CD4-positive, alpha-beta T cell treated with Interleukin-2 at 100 ng/mL for 4 hours (primary cell): ENCODE measurements at places on chromosomes 7 and 10.
A peak's percentile ranks its signal among the peaks of the same experiment; 100 is the strongest.

- DNase-seq: no peak
Measured at GRCh38 chr10:687583-688311, 1.7 kb downstream of the DIP2C start.

DNA sequence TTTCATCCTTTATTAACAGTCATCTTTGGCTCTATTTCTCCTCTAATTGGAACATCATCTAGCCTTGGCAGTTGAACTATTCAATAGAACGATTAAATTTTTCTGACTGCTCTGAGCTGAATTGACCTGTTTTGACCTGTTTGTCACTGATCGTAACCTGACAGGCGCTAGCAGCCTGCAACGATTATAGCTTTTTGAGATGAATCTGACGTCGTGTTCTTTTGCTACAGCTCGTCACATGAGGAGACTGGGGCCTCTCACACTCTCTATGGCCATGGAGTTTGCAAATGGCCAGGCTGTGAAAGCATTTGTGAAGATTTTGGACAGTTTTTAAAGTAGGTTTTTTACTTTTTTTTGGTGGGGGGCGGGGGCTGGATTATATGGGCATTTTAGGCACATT, 229.8 kb downstream of the FOXP2 start:
- no peak for DNase-seq

DNA sequence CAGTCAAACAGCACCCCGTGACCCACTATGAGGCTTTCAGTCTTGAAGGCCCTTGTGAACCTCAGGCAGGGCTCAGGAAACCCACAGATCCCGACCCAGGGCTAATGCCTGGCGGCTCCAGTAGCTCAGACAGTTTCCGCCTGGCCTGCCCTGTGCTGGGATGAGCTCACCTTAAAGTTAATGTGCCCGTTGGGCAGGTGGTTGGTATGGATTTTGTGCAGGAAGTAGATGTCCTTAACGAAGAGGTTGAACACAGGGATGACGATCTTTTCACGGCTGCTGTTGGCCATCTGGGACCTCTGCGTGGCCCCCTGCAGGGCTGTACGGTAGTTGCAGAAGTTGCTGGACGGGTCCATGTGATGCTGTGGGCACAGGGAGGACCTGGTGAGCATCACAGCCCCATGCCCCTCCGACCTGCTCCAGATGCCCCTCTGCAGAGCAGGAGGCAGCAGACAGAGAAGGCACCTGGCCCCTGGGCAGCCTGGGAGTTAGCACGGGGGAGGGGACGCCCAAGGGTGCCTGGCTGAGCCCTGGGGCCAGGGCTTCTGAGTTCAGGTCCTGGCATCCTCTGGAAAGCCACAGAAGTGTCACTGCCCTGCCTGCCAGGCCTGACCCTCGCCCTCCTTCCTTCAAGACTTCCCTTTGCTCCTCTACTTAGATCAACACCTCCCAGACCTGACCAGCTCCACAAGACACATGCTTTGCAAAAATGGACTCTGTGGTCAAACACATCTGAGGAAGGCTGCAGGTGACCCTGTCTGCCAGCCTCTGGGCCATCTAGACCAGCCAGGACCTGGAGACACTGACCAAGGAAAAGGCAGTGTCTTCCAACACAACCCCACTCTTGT, 59.8 kb downstream of the CSGALNACT2 start:
- DNase-seq: no peak

DNA sequence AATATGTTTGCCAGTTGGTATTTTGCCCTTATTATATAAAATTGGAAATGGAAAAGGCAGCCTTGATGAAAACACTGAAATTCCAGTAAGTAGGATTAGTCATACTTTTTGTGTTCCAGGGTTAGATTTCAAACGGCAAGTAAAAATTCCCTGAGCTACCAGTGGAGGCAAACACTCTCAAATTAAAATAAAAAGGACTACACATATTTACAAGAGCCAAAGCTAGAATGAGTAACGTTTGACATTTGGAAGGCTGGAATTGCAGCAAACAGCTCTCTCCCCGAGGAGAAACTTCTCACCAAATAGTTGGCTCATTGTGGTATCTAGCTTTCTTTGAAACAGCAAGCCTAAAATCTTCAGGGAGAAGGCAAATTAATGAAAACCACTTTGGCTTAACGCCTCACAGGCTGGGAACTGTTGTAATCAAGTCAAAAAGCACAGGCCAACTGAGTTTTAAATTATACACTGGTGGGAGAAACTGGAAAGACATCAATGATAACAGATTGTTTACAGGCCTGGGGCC, 288.4 kb downstream of the SNX13 start:
- no peak for DNase-seq

- peak; percentile 28 for DNase-seq
Measured at GRCh38 chr10:57338823-57339558, 928.7 kb downstream of the IPMK start.

GRCh38 chr10:8473205-8473604, 418.7 kb downstream of the GATA3 start:
- peak; percentile 69 for DNase-seq
